Caki2 (cell line): ENCODE measurements at places on chromosomes 7 and 10. TPM values are rescaled to one million over a fixed set of nuclear protein-coding genes. Genes with fewer than 3 reads are reported as not detected.

Gene EPHA1
- not detected in 2 replicates for total RNA-seq

- peak; percentile 92 for DNase-seq
These were observed at the start of gene FKBP9 for GRCh38 chr7:32957326-32958045. TSS of gene FKBP9 (plus strand) at chr7:32957440. CDS start at chr7:32957574, 134 bp downstream.

DNA sequence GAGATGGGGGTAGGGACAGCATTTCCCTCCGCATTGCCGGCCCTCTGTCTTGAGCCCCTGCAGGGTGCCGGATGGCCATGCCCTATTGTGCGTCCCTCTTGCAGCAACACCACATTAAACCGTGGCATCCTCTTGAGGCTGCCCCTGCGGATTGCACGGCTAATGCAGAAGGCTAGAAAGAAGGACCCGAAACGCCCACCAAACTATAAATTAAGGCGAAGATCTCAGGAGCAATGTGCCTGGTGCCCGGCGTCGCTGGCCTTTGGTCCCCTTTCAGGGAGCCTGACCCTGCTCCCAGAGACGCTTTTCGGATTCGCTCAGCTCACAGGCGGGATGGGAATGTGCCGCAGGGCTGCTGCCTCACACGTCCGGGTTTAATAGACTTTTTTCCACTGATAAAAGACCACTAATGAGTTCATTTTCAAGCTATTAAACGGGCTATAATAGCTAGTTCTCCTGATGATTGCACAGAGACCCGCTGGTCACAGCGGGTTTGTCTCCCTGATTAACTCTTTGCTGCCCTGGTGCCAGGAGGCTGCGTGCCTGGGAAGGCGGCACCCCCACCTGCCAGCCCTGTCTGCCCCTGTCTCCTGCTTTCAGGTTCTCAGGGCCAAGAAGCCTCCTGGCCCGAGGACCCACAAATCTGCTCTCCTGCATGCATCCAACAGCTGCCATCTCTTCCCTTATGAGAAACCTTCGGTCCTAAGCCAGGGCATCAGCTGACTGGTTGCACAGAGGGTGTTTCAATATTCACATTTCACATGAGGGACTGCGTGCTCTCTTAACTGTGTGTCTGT, 128.3 kb downstream of the ADARB2 start:
- no peak for DNase-seq

DNA sequence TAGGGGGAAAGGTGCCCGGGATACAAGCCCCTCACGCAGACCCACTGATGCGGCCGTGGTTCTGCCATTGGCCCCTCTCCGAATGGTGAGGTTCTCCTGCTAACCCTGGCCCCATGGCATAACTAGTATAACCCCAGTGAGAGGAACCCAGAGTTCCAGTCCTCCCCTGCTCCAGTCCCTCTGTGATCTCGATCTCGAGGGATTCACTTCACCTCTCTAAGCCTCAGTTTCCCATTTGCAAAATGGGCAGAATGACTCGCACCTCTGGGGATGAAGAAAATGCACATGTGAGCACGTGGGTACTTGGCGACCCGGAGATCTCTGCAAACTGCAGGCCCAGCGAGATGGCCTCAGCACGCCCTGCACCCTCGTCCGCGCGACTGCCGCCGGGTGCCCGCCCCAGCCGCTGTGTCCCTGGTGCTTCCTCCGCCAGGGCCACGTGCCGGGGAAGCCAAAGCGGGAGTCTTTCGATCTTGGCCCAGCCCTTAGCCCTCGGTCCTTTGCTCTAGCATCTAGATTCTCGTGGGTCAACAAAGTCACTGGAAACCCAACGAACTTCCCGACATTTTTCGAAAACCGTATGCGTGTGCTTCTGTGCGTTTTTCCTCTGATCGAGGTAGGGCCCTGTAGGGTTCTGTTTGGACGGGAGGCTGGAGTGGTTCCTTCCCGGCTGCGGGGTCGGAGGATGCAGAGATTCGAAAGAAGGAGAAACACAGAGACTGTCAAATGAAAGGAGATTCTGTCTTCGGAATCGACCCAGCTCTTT, 169.8 kb downstream of the UBE2H start:
- DNase-seq = no peak

DNA sequence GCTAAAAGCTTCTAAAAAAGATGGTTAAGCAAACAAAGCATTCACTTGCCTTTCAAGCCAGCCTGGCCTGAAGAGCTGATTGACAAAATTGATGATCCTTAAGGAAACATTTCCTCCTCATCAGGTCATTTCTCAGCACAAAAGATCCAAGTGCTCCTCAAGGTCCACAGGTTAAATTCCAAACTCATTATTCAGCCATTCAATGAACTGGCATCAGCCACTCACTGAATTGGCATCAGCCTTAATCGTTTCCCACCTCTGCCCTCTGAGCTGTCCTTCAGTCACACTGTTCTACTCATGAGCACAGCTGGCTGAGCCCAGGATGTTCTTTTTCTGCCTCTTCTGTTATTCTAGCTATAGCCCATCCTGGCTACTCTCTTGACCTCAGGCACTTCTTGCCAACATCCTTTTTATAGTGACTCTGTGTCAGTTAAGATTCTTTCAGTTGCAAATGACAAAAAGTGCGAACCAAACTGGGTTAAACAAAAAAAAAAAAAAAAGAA, 147.5 kb downstream of the RAB11FIP2 start:
- DNase-seq = no peak

- no peak for DNase-seq
These were observed 932.1 kb upstream of the C7orf33 start for GRCh38 chr7:147658392-147658967.

GRCh38 chr10:101763141-101763846, 12.6 kb downstream of the FGF8 start:
- no peak for DNase-seq

Gene GRID2IP
- not detected in 2 replicates for total RNA-seq

- no peak for DNase-seq
These were observed 107.7 kb downstream of the BBS9 start for GRCh38 chr7:33237036-33237435.

Gene PLA2G12B
- not detected in 2 replicates for total RNA-seq
